Cardiac septum (tissue), 1 donor: ENCODE measurements at places on chromosomes 4 and X.

DNA sequence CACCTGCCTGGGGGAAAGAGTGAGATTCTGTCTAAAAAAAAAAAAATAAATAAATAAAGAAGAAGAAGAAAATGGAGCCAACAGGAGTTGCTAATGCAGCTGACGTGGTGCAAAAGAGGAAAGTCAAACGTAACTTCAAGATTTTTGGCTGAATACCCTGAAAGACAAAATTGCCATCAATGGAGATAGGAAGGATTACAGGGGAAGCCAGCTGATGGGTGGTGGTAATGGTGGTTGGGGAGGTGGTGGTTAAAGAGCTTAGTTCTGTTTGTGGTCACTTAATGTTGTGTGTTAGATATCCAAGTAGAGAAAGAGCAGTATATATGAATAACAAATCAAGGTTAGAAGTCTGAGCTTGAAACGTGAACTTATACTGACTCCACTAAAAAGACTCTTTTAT, 225.4 kb downstream of the ARHGAP24 start:
- DNase-seq: no peak

DNA sequence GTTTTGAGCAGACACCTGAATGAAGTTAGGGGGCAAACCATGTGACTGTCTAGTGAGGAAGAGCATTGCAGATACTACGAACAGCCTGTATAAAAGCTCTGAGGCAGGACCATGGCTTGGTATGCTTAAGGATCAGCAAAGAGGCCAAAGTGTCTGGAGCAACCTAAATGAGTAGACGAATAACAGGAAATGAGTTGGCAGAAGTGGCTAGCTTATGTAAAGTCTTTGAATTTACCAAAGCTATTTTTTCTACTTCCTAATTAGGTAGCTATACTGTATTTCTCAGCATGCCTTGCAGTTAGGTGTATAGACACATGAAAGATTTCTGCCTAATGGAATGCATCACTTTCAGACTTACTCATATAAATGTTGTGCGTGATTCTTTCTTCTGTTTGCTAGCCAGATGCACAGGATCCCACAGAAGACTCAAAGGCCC, 9.3 kb upstream of the GPRIN3 start:
- DNase-seq: no peak

GRCh38 chr4:6758728-6759127, 23.8 kb upstream of the KIAA0232 start:
- DNase-seq: no peak

GRCh38 chr4:158669310-158669709, 2.4 kb downstream of the C4orf46 start:
- DNase-seq: no peak

DNA sequence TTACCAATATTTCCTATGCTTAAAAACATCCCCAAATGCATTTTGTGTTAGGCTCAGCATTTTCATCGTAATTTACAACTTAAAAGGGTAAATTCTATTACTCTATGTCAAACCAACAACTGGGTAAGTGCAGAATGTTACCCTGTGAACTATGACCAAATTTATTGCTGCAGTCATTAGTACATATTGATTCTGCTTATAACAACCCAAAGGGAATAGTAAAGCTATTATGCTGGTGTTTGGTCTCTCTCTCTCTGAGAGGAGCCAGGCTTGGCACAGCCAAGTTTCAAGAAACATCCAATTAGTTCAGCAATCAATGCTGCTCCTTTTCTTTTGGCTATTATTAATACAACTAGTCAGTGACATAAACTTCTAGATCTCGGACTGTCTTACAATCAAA, 747.7 kb downstream of the CENPC start:
- no peak for DNase-seq

- DNase-seq: no peak
Measured at GRCh38 chr4:77881460-77882295, 19.0 kb downstream of the MRPL1 start.

- no peak for DNase-seq
Measured at GRCh38 chr4:115850799-115851509, 737.5 kb upstream of the NDST4 start.

DNA sequence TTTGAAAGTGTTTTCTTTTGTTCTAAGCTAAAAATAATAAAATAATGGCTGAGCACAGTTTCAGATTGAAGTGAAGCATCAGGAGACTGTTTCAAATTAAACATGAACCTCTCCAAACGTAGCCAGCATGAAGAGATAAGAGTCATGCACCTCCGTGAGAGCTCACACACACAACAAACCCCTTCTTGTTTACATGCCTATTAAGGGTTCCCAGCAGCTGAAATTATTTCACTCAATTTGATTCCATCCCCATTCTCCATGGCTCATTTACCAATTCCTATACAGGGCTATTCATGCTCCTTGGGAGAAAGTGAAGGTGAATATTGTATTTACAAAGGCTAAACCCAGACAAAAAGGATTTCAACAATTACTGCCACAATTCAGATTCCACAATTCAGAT, 954.1 kb upstream of the INTU start:
- DNase-seq: no peak
